Posterior vena cava (tissue), 2 donors: ENCODE measurements at places on chromosomes 6 and 20. TPM values are rescaled to one million over a fixed set of nuclear protein-coding genes. Genes with fewer than 3 reads are reported as not detected.
A peak's percentile ranks its signal among the peaks of the same experiment; 100 is the strongest.

GRCh38 chr20:32570401-32571190 is 14.5 kb downstream of the NOL4L start:
- no peak for DNase-seq

DNA sequence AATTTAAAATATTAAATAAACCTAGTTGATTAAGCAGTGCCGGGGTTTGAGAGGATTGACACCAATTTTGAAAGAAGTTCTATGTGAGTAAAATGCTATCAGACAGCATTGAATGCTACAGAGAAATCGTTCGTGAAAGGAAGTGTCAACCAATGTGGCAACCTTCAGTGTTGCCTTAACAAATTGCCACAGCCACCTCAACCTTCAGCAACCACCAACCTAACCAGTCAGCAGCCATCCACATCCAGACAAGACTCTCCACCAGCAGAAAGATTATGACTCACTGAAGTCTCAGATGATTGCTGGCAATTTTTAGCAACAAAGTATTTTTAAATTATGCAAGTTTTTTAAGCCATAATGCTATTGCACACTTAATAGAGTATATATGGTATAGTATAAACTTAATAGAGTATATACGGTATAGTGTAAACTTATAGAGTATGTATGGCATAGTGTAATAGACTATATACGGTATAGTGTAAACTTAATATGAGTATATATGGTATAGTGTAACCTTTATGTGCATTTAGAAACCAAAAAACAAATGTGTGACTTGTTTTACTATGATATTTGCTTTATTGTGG is 65.3 kb upstream of the ID4 start:
- no peak for DNase-seq

The OXT gene
- total RNA-seq: not detected

- no peak for DNase-seq
These were observed 170.6 kb upstream of the AGPAT4 start for GRCh38 chr6:161444464-161444863.

DNA sequence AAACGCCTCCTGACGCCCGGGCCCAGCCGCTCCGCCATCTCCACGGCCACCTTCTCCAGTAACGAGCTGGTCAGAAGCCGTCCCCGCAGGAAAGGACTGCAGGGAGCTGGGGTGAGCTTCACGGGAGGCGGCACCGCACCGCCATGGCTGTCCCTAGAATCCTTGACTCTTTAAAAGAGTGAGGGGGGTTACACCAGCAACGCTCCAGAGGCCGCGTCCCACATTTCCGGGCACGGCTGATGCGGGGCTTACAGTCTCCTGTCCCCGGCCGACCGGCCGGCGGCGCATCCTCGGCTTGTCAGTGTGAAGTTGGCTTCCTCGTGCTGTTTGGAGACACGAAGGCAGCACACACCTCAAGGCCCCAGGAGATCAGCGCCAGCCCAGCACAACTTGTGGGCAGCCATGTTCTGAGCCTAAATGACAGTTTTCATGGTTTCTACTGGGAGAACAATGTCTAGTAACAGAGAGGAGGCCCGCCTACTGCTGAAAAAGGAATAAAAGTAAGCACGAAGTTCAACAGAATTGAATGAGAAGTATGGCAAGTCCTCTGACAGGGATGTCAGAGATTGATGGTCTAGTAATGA is 30.4 kb downstream of the SLC2A4RG start:
- no peak for DNase-seq

DNA sequence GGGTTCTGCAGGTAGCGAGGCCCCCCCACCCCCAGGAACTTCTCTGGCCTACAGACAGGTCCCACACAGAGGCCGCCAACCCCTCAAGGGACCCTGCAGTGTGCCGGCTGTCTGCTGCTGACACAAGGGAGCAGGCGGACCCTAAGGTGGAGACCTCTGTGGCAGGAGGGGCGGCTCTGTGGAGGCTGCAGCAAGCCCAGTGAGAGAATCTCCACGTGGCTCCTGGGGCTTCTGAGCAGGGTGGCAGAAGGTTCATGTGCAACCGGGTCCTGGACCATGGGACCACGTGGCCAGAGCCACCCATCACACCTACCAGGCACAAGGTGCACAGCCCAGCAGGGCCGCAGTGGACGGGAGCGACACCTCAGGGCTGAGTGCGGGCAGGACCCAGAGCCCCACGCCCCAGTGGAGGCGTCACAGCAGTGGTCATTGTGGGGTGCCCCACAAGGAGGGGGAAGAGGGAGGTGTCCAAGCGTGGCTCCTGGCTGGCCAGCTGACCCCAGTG is 4.3 kb downstream of the ARFRP1 start:
- DNase-seq: peak; percentile 79
